ENCODE measurements at places on chromosomes 16 and 17. TPM values are rescaled to one million over a fixed set of nuclear protein-coding genes. Genes with fewer than 3 reads are reported as not detected.

DNA sequence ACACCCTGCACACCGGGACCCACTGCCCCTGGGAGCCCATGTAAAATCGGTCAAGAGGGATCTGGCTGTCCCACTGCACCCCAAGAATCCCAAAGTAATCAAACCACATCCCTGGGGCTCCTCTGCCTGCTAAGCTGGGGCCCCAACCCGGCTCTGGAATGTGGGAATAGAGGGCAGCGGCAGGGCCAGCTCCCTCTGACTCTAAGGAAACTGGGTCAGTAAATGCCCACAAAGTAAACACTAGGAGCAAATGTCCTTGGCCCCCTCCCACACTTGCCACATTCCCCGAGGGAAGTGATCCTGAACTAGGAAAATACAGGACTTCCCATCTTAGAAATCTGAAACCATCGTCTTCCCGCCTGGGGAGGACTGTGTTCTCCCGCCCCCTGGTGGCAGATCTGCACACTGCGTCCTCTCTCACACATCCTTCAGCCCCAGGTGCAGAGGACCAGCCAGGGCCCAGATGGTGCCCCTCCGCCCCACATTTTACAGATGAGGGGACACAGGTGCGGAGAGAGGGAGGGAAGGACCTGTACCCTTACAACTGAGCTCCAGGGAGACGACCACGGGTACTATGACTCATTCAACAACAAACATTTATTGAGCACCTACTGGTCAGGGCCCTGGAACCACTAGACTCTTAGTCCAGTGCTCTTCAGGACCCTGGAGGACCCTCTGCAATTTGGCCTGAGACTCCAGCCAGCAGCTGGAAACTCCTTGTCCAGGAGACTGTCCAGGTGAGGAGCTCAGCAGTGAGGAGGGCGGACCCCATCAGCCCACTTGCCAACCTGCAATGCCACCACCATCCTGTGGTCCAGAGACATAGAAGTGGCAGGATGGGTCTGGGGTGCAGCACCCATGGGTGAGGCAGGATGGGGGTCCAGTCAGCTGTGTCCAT lies 10.1 kb downstream of the P3H4 start:
- no peak for DNase-seq

DNA sequence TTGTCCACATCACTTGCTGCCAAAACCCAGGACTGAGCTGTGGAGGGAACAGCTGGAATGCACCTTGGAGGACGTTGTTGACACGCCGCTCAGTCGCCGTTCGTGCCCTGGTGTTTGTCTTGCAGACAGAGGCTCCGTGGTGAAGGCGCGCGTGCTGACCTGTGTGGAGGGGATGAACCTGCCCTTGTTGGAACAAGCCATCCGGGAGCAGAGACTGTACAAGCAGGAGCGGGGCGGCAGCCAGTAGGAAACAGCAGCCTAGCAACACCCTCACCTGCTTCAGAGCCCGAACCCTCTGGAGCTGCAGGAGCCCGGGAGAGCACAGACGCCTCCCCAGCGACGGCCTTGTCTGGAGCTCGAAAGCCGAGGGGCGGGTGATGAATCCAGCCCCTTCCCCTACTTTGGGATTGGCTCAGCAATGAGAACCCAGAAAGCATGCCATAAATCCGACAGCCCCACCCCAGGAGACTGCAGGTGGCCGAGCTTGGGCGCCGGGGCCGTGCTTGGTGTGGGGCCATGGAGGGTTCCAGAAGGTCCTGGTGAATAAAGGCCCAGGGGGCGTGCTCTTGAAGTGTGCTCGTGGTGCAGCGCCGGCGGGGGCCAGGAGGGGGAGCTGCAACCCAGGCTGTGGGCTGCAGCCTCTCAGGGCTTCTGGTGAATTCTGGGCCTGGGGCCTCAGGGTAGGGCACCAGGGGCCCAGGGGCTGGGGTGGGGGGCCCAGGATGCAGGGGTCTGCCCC lies 470 bp upstream of the CDK3 start:
- DNase-seq: no peak

DNA sequence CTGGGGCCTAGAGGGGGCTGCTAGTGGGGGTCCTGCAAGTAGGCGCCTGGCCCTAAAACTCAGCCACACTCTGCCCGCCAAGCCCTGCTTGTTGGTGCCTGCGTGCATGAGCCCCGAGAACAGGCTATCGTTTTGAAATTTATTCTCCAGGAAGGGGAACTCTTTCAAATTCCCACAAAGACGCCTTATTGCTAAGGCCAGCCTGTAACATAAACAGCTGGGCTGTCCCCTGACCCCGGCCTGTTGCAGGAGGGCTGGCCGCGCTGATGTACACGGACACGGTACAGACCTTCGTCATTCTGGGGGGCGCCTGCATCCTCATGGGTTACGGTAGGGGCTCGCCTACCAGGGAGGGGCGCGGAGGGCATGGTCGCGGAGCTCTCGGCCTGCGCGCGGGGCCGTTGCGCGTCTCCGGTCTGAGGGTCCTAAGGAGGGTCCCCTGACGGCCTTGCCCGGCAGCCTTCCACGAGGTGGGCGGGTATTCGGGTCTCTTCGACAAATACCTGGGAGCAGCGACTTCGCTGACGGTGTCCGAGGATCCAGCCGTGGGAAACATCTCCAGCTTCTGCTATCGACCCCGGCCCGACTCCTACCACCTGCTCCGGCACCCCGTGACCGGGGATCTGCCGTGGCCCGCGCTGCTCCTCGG lies 4.3 kb downstream of the SLC5A2 start:
- no peak for DNase-seq

GRCh38 chr17:76872874-76873221 lies 4.6 kb downstream of the MGAT5B start:
- DNase-seq: no peak

- DNase-seq: no peak
These were observed 300.9 kb downstream of the C16orf95 start for GRCh38 chr16:87016046-87017035.

Gene PPL
- 10.9 TPM for total RNA-seq

Gene CDK5RAP3
- 105 TPM for total RNA-seq

DNA sequence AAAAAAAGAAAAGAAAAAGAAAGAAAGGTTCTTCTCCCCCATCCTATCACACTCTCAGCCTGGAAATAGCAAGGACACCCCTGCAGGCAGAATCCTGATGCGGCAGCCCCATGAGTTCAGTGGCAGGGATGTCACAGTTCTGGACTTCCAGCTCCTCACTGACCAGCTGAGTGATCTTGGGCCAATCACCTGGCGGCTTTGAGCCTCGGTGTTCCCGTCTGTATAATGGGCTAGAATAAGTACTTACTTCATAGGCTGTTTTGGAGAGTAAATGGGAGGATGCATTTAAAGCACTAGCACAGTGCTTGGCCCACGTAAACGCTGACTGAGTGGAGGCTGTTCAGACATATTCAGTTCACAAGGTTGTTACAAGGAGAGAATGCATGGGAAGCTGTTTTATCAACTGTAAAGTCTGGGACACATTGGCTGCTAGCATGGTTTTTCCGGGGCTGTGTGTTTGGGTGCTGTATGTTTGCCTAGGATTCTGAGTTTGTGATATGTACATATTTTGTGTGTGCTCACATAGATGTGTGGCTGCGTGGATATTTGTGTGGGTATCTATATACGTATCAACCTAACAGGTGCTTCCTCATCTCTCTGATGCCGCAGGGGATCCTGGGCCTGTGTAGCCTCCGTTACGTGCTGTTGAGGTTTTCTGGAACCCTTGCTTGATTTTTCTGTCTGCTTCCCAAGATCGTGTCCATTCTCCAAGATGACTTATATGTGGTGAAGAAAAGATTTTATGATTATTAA lies 3.4 kb downstream of the BHLHA9 start:
- DNase-seq: no peak

DNA sequence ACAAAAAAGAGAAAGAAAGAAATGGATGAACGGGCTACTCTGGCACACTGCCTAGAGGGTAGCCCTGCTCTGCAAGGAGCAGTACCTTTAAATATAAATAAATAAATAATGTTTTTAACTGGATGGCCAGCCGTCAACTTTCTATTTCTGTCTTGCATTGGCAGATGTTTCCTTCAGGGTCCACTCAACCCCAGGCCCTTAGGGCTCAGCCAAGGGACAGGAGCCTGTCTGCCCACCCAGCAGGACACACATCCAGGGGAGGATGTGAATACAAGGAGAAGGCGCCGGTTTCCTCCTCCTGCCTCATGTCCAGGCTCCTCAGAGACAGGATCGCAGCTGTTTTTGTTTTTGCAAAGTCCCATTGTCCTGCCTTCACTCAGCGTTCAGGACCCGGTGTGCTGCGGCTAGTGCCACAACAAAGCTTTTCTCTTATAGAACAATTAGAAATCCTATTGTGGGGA lies 22.6 kb downstream of the TTYH2 start:
- no peak for DNase-seq

Gene PLA2G10
- total RNA-seq: not detected

DNA sequence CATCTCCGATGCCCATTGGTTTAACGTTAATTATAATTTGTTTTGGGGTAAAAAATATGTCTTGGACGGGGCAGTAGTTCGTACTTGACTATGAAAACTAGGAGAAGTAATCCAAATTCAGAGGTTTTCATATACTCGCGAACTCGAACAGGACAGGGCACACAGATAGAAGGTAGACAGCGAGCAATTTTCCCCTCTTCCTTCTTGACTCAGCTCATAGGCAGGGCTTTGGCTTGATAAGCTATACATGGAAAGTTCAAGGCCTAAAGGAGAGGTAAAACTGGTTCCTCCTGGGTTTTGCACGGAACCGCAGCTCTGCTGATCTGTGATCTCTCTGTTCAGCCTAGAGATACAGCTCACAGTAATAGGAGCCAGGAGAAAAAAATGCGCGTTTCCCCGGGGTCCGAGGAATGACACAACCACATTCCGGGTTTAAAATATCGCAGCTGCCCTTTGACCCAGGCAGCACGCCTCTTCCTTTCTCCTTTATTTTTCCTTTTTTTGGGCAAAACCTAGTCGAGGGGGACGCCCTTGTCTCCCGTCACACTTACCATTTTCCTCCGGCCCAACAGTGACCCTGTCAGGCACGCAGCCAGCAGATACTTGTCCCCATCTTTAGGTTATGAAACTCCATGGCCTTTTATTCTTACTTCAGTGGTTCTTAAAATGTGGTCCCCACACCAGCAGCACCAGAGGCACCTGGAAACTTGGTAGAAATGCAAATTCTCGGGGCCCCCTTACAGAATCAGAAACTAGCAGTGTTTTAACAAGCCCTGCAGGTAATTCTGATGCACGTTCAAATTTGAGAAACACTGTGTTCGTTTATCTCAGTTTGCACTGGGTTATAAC lies 1.7 kb upstream of the LASP1 start:
- DNase-seq: no peak

DNA sequence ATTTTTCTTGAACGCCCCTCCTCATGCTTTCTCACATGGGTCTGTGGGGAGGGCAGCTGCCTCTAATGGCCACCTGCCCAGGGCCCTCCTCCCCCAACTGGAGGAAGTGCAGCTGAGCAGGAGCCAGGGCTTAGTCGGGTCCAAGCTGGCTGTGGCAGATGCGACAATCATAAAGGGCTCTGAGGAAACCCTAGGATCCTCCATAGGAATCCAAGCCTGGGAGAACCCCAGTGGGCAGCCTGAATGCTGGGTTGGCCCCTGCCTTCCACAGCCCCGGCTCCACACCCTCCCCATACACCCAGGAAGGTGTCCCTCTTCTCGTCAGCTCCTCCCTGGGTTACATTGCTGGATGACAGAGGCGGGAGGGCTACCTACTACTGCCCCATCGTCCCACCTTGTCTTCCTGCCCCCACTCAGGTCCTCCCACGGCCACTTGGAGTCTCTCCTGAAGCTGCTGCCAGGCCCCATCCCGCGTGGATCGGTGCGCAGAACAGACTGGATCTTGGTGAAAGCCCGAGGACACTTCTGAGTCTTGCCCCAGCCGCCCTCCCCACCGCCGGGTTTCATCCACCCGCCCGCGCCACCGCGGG lies 15.6 kb upstream of the CBFB start:
- DNase-seq: no peak

- DNase-seq: peak; percentile 82
These were observed 542 bp downstream of the SLC39A11 start for GRCh38 chr17:73091770-73092522.

DNA sequence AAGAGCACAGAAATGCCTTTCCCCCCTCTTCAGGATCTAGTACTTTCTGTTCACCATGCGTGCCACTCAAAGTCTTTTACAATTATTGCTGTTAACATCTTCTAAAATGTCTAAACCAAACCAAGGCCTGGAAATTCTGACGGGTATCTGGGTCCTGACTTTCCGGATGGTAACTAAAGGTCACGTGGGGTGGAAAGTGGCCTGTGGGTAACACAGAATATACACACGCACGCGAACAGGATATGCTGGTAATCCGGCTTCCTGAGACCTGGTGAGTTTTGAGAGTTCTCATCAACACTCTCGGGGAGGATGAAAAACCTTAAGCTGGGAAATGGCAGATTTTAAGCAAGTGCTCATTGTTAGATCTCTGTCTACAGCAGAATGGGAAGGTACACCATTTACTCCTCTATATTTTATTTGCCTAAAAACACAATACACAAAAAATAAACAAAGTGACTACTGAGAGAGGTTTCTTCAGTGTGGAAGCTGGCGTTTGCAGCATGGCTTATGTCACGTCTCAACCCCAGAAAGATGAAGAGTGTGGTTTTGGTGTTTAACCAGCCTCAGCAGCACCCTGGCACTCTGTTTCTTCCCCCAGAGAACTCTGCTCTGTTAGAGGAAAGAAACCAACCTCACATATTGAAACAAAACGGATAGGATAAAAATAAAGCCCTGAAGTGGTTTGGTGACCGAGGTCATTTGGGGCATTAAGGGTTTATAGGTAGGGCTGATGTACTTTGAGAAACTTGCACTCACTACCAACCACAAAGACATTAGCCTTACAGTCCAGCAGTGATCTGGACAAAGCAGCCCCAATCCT lies 37.3 kb downstream of the SMG6 start:
- DNase-seq: no peak

Gene PNMT
- total RNA-seq: 0.35 TPM

DNA sequence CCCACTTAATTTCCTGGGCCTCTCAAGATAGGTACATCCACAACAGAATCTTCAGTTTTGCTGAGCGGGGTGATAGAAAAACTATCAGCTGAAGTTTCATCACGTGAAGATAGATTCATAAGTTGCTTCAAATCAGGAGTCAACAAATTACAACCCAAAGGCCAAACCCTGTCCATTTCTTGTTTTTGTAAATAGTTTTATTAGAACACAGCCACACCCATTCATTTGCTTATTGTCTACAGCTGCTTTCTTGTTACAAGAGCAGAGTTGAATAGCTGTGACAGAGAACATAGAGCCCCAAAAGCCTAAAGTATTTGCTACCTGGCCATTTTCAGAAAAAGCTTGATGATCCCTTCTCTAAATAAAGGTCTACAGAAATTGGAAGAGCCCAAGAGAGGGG lies 300.1 kb upstream of the CDH5 start:
- no peak for DNase-seq
